ENCODE measurements at places on chromosomes 5 and 9.
A peak's percentile ranks its signal among the peaks of the same experiment; 100 is the strongest.

DNA sequence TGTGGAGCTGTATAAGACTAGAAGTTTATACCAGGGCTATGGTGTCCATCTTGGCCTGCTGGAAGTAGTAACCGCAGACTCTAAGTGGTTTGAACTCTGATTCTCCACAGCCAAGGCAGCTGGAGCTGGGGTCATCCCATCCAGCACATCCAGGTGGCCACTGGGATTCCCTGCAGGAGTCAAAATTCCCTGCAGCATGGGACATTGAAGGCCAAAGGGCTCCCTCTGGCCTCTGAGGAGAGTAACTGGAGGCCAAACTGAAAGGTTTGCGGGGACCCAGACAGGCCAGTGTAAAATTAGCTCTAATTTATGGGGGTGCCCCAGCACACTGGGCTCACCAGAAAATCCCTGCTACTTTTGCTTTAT lies 12.2 kb upstream of the PRXL2C start:
- no peak for DNase-seq

DNA sequence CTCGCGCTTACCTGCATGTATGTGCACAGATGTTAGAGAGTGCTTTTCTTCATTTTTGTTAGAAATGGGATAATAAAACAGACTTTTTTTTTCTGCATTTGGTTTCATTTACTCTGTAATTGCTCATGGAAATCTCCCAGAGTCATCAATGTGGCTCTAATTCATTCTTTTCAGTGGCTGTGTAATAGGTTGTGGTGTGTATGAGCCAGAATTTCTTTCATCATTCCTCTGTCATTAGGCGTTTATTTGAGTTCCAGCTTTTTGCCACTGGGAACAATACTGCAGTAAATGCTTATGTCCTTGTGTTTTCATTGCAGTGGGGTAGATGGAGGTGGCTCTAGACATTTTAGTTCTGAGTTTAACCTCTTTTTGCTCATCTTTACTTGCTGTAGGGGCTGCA lies 118.9 kb downstream of the NXNL2 start:
- no peak for DNase-seq

- DNase-seq, result no peak
Measured at GRCh38 chr9:73038089-73038509, 85.2 kb upstream of the ALDH1A1 start.

- no peak for DNase-seq
Measured at GRCh38 chr5:163789870-163790269, 284.5 kb downstream of the MAT2B start.

DNA sequence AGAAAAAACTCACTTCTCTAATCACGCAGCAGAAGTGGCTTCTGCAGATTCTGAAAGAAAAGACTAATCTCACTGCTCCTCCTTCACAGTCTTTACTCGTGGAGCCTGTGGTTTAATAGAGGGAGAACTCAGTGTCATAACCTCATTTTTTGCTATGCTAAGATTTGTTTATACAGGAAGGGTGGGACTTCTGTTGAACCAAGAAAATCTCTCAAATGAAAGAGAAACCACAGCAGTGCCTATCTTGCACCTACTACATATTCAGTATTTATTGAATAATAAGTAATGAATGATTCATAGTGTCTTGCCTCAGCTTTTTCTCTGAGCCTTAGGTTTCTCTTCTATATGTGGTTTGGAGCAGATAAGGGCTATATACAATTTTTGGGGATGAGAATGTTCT lies 136.1 kb upstream of the DMAC1 start:
- DNase-seq, result no peak

GRCh38 chr5:110288766-110289511 lies 437.5 kb downstream of the TMEM232 start:
- DNase-seq, result no peak

GRCh38 chr9:18492612-18493011 lies 18.7 kb downstream of the ADAMTSL1 start:
- no peak for DNase-seq

DNA sequence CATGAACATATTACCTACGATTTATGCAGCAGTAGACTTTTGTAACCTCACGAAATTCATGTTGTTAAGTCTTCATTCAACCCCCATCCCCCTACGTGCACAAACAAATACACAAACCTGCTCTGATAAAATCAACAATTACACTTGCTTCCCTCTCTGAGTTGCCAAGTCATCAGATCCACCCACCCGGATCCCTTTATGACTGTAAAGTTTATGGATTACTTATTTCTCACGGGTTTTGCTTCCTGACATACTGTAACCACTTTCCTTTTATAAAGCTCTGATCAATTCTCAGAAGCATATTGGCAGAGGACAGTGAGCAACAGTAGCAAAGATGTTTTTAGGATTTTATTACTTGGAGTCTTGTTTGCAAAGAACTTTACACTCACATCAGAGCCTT lies 70.5 kb downstream of the MLLT3 start:
- no peak for DNase-seq

DNA sequence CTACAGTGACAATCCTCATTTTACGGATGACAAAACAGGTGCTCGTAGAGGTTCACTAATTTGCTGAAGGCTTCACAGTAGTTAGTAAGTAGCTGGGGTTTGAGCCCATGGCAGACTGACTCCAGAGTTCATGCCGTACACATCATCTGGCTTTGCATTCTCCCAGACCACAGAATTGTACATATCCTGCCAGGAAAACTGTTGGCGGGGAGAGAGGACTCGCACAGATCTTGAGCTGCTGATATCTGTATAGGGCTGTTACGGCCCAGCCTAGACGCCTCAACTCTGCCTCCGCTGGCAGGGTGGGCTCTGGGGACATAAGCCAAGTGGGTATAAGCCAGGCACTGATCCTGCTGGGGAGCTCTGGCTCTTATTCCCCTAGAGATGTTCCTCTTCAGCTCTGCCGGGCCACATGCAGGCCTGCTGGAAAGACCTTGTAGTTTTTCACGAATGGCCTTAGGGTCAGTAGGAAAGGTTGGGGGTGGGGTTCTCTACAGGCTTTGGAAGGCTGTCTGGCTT lies 16.3 kb downstream of the LARP1 start:
- no peak for DNase-seq

DNA sequence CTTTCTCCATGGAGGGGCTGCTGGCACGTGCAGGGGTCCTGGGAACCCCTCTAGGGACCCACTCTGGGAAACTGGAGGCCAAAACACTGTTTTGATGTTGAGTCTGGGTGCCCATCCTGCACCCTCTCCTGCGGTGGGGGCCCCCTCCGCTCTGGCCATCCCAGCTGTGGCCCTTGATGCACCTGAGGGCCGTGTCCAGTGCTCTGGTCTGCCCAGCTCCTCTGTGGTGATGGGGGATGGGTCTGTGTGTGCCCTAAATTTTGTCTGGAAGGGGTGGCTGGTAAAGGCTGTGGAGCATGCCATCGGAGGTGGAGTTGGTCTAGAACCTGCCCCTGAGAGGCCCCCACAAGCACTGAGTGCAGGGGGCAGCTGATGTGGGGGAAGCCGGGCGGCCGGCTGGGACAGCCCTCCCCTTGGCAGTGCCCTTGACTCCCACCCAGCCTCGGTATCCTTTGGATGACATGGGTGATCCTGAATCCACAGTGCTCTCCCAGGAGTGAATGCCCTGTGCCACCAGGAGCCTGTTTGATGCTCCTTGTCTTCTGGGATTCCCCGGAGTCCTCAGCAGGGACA lies 26.3 kb downstream of the AHRR start:
- no peak for DNase-seq

DNA sequence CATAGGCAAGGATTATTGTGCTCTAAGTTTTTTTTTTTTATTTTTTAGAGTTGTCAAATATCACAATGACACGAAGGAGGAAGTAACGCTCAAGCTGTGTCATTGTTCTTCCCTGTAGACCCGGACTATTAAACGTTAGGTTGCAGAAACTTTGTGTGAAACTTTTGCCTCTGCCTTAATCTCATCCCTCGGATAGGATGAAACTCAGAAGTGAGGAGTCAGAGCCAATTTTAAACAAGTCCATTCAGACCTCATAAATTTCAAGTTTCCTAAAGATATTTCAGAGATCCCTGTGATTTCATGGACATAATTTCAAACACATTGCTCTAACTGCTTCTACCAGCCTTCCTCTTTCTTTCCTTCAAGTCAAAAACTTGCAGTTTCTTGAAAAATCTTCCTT lies 98.7 kb upstream of the C6 start:
- no peak for DNase-seq

DNA sequence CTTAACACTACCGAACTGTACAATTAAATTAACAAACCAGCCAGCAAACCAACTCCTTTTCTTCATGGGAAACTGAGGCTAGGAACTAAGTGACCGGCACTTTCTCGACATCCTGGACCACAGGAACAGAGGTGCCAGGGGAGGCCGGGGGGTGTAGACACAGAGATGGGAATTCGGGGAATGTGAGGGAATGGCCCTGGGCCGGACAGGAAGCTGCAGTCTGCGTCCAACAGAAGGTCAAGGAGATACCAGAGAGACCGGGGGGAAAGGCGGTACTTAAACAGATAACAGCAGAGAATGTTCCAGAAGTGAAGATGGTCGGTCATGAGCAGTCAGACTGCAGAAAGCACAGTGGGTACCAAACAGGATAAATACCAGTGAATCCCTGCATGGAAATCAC lies 40.3 kb downstream of the DBH start:
- no peak for DNase-seq

DNA sequence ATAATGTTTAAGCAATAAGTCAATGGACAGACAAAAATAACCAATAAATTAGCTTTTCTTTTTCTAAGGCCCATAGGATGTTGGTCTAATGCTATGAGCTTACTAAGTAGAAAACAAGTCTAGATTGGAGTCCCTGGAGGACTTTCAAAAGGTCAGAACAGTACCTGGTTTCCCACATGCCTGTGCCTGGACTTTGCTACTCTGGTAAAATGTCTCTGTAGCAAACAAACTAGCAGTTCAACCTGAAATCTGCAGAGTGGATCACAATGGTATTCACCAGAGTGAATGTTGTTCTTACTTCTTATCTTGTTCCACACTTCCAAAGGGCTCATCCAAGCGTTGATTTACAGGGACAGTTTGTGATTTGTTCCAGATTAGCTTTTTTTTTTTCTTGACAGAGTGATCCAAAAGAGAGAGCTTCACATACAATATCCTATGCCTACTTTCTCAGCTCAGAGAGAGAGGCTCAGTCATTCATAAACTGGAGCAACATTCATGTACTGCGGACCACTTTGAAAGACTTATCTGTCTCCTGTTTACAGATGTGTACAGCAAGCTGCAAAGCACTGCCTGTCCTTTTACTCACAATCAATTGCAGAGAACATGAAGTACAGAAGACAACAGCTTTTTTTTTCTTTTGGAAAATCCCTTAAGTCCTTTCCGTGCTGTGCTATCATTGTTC lies 466.1 kb downstream of the SPATA31D1 start:
- no peak for DNase-seq

- no peak for DNase-seq
Measured at GRCh38 chr5:113900816-113901215, 387.3 kb downstream of the YTHDC2 start.

DNA sequence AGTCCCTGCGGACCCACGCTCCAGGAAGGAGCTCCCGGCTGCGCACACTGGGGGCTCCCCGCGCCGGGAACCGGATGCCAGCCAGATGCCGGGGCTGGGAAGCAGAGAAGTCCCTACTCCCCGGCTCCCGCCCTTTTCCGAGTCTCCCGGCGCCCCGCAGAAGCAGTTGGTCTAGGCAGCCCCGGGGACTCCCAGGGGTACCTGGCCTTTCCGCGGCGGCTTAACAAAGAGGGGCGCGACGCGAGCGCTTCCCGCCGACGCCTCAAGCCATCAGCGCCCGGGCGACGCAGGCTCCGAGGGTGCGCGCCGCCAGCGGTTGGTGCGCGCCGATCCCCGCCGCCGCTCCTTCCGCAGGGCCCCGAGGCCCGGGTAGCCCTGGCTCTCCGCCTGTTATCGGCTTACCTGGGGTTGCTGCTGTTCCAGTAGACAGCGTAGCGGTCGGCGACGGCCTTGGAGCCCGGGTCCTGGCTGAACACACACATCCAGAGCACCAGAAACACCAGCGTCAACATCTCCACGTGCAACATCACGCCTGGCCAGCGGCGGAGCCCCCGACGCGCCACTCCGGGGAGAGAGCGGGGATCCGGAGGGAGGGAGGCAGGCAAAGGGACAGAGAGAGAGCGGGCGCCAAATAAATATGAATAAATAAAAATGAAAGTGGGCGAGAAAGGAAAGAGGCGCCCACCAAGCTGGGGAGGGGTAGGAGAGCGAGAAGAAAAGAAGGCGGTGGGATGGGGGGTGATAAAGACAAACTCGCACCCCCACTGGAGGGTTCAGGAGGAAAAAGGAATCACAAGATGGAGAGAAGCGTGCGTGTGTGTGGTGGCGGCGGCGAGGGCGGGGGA lies 428 bp downstream of the EFNA5 start:
- peak; percentile 23 for DNase-seq

DNA sequence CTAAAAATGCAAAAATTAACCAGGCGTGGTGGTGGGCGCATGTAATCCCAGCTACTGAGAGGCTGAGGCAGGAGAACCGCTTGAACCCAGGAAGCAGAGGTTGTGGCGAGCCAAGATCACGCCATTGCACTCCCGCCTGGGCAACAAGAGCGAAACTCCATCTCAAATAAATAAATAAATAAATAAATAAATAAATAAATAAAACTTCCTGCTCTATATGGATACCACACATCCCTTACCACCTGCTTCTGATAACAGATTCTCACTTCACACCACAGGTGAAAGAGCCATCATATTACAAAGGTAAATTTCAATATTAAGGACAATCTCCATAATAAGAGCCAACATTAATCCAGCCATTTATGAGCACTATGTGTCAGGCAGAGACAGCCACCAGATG lies 9.4 kb upstream of the PWWP2A start:
- no peak for DNase-seq

DNA sequence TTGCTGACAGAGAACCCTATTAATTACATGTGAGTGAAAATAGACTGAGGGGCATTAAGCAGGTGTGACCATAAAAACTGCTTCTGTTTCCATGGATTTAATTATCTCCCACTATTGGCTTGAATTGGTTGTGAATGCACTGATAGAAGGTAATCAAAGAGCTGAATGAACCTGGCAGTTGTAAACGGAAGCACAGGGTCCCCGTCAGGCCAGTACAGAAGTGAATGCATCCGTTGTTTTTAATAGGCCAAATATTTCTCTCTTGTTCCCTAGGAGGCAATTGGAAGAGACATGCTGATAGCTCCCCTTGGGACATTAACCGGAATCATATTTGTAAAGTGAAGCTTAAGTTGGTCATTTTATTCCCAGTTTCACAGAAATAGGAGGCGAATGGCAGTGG lies 147.0 kb downstream of the CAVIN4 start:
- no peak for DNase-seq

GRCh38 chr9:107584186-107584585 lies 94.6 kb upstream of the KLF4 start:
- DNase-seq, result no peak

GRCh38 chr5:57102905-57103255 lies 71.0 kb upstream of the GPBP1 start:
- DNase-seq, result no peak

- no peak for DNase-seq
Measured at GRCh38 chr9:7823651-7824050, 24.1 kb upstream of the DMAC1 start.

All from activated naive CD4-positive, alpha-beta T cell treated with anti-CD3 and anti-CD28 coated beads, Interleukin-2, amount 50 U/mL, for 72 hours (primary cell).